ENCODE measurements at places on chromosomes 3 and 15.

- DNase-seq: no peak
Observed at GRCh38 chr3:140731440-140732119, 53.7 kb downstream of the TRIM42 start.

DNA sequence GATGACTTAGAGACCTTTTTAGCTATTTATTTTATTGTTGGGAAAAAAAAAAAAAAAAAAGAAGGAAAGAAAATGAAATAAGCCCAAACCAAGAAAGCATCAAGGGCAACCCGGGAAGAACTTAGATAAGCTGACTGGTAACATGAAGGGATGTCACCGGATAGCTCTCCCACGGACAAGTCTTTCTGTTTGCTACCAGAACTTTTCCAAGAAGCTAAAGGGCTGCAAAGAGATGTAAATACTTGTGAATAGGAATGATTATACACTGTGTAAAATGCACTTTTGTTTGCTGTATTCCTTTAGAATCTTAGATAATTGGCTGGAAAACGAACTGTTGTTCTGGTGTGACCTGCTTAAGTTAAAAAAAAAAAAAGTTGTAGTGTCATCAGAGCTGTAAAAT is 2.8 kb downstream of the FOXB1 start:
- DNase-seq: no peak

- no peak for DNase-seq
Observed at GRCh38 chr3:39971559-39972031, 162.2 kb downstream of the MYRIP start.

DNA sequence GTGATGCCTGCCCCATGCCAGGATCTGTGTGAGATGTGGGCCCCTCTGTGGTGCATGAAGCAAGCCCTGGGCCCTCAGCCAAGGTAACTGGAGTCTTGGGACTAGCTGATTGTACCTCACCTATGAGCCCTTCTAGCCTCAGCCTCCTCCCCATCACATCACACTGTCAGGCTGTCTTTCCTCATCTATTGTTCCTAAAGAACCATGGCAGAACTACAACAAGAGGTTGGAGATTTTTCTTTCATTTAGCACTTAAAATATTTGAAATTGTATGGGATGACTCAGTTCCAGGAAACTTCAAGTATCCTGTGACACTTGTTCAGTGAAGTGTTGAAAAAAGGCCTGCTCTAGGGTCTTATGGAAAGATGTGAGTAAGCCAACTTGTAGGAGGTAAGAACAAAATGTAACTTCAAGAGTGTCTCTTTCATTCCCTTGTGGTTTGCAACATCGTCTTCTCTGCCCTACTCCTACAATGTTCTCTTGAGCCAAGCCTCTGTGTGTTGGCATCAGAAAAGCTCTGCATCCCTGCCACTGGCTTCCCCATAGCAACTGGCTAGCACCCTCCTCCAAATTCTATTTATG is 58.7 kb upstream of the TIPARP start:
- DNase-seq: no peak

GRCh38 chr15:72340366-72340765 is 20.4 kb upstream of the CELF6 start:
- DNase-seq: no peak
